ENCODE measurements at places on chromosomes 7 and 10. TPM values are rescaled to one million over a fixed set of nuclear protein-coding genes. Genes with fewer than 3 reads are reported as not detected.

DNA sequence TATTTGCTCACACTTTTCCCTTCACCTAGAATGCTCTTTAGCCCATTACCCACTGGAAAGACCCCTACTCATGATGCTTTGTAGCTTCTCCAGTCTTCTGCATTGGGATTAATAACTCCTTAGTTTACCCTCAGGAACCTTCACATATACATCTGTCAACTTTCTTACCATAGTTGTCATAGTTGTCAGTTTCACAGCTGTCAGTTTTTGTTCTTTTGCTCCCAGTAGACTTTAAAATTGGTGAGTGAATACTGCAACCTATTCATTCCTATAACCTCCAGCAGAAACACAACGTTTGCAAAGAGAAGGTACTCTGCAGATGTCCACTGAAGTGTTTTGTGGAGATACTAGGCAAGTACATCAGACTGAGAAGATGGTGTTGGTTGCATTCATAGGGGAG, 2.6 kb downstream of the PON1 start:
- DNase-seq, result no peak

DNA sequence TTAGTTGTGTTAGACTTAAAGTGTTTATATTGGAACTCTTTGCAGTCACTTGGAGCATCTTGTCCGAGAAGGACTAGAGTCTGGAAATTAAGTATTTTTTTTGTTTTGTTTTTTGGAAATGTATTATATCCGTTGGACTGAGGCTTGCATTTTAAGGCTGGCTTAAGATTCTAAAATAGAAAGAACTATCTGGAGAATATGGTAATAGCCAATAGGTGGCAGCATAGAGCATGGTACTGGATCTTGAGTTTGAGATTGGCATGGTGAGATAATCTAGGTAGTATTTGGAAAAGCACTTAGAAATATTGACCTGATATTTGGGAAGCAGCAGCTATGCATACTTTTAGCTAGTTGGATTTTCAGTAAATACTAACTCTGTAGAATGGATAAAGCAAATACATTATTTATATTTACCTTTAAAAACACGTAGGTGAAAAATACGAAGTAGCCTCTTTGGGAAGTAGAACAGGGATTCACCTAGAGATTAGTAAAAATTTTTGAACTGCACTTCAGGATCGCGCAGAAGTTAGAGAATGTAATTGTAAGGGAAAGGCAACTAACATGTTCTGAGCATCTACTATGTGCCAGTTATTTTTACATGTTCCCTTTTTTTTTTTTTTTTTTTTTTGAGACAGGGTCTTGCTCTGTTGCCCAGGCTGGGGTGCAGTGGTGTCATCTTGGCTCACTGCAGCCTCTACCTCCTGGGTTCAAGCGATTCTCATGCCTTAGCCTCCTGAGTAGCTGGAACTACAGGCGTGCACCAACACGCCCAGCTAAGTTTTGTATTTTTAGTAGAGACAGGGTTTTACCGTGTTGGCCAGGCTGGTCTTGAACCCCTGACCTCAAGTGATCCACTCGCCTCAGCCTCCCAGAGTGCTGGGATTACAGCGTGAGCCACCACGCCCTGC, 78.6 kb downstream of the LCOR start:
- DNase-seq, result no peak

- no peak for DNase-seq
Measured at GRCh38 chr7:47239931-47240421, 341.9 kb downstream of the TNS3 start.

DNA sequence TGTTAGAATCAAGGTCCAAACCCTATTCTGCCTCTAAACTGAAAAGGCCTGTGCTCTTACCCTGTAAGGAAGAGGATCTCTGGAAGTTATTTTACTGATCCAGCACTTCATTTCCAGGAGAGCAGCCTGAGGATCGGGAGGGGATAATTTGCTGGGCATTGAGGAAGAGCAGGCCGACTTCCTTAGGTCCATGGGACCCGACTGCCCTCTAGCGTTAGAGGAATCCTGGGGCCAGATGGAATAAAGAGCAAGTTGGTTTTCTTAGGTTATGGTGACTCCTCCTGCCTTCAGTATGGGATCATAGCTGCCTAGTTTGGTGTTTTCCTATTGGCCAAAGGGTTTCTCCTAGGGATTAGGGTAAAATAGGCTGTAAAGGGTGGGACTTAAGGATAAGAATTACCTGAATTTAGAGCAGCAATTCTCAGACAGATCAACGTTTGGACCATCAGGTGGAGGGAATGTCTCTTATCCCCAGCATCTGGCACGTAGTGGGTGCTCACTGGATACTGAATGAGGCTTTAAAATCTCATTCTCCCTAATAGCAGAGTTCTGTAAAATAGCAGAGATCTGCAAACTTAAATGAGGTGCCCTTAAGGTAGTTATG, 40.0 kb upstream of the SORBS1 start:
- peak; percentile 96 for DNase-seq

GRCh38 chr7:2761131-2761624, 73.2 kb downstream of the AMZ1 start:
- DNase-seq, result no peak

NEUROD6 gene
- not detected for total RNA-seq

Data from endodermal cell (in vitro differentiated cells).